ENCODE measurements at places on chromosomes 1 and 21. TPM values are rescaled to one million over a fixed set of nuclear protein-coding genes. Genes with fewer than 3 reads are reported as not detected.

RIPK4 gene
- not detected for total RNA-seq

ETV3 gene
- total RNA-seq, result 12.5 TPM

CENPF gene
- 14.8 TPM for total RNA-seq

ZSCAN20 gene
- 6.9 TPM for total RNA-seq

SLC25A34 gene
- 0.49 TPM for total RNA-seq

REN gene
- total RNA-seq, result not detected

DEPDC1 gene
- 2.0 TPM for total RNA-seq

VTCN1 gene
- 0.49 TPM for total RNA-seq

PDPN gene
- 7.4 TPM for total RNA-seq

NTMT2 gene
- 0.49 TPM for total RNA-seq

TLCD4 gene
- 9.1 TPM for total RNA-seq

RNU1-2 gene
- total RNA-seq, result 73,230 TPM

LRRC39 gene
- 4.4 TPM for total RNA-seq

SLC2A5 gene
- 1.2 TPM for total RNA-seq

IFI44L gene
- total RNA-seq, result 4.4 TPM

LCE6A gene
- total RNA-seq, result not detected

CFAP141 gene
- not detected for total RNA-seq

LEMD1 gene
- 5.4 TPM for total RNA-seq

IVL gene
- total RNA-seq, result under 0.01 TPM

ADAMTSL4 gene
- total RNA-seq, result 0.25 TPM

CYP4B1 gene
- under 0.01 TPM for total RNA-seq

SASS6 gene
- total RNA-seq, result 3.9 TPM

SUSD4 gene
- total RNA-seq, result 9.8 TPM

SPRR2E gene
- not detected for total RNA-seq

TMPRSS3 gene
- total RNA-seq, result not detected

CAPN8 gene
- not detected for total RNA-seq

CD5L gene
- 0.49 TPM for total RNA-seq

RAB42 gene
- total RNA-seq, result 3.2 TPM

MAGI3 gene
- 30.0 TPM for total RNA-seq

SLFNL1 gene
- total RNA-seq, result 0.49 TPM

KLF17 gene
- under 0.01 TPM for total RNA-seq

HRNR gene
- not detected for total RNA-seq

GRHL3 gene
- total RNA-seq, result under 0.01 TPM

PCSK9 gene
- 2.0 TPM for total RNA-seq

CGN gene
- 1.7 TPM for total RNA-seq

NTNG1 gene
- total RNA-seq, result 6.4 TPM

PLEKHN1 gene
- total RNA-seq, result not detected

ACKR1 gene
- 2.5 TPM for total RNA-seq

SV2A gene
- 72.0 TPM for total RNA-seq

ZSWIM5 gene
- 14.5 TPM for total RNA-seq
